Endothelial cell (in vitro differentiated cells): ENCODE measurements at places on chromosomes 1 and 21. TPM values are rescaled to one million over a fixed set of nuclear protein-coding genes. Genes with fewer than 3 reads are reported as not detected.

DNA sequence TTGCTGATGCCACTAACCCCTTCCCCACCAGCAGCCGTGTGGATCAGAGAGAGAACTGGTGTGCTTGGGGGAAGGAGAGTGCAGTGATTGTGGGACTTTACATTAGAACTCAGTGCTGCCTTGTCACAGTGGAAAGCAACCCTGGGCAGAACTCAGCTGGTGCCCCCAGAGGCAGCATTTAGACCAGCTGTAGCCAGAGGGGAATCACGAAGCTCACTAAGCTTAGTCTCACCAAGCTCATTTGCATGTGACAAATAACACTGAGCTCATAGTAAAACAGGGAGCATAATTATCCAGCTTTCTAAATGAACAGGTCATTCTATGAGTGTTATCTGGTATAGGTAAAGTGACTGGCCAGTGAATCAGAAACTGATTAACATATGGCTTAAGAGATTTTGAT lies 9.8 kb upstream of the SMAP2 start:
- no peak for DNase-seq

DNA sequence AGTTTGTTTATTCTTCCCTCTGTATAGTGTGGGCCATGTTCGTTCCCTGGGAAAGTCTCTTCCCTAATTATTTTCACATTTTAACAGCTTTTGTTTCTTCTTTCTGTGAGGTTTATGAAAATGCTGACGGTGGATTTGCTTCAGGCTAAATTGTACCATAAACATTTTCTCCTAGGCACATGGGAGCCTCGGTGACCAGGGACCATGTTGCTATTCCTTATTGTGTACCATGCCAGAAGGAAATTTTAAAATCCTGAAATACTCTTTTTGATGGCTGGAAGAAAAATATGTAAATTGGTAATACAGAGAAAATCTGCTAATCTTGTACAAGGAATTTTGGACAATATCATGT lies 230.1 kb upstream of the JUN start:
- no peak for DNase-seq

DNA sequence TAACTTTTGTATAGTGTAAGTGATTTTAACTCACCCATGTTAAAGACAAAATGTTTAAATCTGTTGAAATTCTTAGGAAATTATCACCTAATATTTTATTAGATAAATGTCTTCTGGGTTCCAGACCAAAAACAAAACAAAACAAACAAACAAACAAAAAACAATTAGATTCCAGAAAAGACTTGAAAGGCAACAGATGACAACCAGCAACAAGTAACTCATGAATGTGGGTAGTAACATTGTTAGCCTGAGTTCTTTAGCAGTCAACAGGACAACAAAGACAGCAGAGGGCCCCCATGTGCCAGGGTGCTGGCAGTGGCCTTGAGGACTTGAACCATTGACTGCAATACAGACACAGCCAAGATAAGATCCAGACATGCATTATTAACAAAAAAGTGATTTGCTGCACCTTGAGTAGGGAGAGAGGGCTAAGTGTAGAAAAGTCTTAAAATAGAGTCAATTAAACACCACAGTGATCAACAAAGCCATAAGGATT lies 2.4 kb upstream of the CD247 start:
- DNase-seq = no peak

The G0S2 gene
- not detected for total RNA-seq

The TLR5 gene
- total RNA-seq = 0.77 TPM

The ZBTB8B gene
- 0.92 TPM for total RNA-seq
